ENCODE measurements at places on chromosomes 6 and 20.

GRCh38 chr20:23520185-23520584 is 29.3 kb downstream of the CST8 start:
- DNase-seq = no peak

GRCh38 chr6:72551470-72551869 is 70.4 kb upstream of the KCNQ5 start:
- DNase-seq = no peak

DNA sequence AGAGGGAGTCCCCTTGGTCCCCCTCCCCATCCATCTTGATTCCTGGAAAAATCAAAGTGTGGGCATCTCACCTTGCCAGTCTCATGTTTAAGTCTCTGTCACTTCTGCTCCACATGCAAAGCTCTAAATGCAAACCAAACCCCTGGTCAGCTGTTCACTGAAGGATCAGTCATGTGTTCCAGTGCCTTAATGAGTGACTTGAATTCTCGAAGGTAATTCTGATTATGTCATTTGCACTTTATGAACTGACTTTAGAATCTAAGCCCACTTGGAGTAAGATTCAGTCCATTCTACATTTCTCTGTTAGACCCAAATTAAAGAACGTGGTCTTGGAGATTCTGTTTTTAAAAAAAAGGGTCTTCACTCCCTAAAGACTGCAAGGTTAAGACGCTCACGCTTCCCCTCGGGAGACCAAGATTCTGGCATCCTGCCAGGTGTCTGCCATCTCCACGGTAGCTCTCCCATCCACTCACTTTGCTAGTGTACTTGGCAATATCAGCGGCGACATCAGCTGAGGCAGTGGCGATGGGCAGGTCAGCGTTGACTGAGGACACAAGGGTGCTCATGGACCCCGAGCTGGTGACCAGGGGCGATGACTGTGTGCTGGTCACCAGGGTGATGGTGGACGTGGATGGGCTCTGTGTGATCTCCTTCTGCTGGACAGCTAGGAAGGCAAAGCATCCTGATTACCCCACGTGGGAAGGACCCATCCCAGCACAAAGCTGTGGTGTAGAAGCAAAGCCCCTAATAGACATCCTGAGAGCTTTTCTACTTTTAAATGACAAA is 120.5 kb downstream of the ZMYND8 start:
- DNase-seq = no peak

GRCh38 chr20:56605261-56605996 is 23.7 kb upstream of the TFAP2C start:
- DNase-seq = no peak

DNA sequence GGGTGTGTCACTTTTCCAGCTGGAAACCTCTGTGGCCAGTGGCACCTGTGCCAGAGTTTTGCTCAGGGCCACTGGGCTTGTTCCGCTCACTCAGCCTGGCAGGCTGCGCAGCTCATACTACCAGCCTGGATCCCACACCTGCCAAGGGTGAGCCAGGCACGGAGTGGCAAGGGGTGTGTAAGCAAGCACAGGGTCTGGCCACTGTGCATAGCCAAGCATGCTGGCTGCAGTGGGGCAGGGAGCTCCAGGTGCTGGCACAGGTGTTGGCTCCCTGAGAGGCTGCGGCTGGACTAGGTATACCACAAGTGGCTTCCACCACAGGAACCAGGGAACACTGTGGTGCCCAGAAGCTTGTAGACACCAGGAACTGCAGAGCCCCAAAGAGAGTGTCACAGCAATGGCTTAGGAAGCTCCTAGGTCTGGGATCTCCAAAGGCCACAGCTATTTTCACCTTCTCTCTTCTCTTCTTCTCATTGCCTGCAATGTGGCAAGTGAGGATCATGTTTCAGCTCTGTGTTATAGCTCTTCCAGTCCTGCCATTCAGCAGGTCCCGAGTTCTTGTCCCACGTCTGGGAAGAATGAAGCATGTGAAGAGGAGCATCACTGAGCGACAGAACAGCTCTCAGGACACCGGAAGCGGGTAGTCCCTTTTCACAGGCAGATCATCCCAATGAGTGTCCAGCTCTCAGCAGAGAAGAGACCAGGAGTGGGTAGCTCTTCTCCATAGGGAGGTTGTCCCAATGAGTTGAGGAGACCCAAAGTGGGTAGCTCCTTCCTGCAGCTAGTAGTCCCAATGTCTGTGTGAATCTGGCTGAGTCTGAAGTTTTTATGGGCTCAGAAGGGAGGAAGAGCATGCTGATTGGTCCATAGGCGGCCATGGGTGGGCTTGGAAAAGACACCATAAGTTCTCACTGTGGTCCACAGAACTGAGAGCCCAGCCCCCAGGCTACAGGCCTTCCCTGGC is 41.3 kb downstream of the WASF1 start:
- no peak for DNase-seq

Measured in effector CD4-positive, alpha-beta T cell (primary cell).